Pulmonary artery endothelial cell (primary cell): ENCODE measurements at places on chromosomes 6 and 20. TPM values are rescaled to one million over a fixed set of nuclear protein-coding genes. Genes with fewer than 3 reads are reported as not detected.

GPX6 gene
- total RNA-seq: not detected in 2 replicates

CAGE1 gene
- total RNA-seq: 0.04 and 0.13 TPM in 2 replicates

COL10A1 gene
- total RNA-seq: not detected in 2 replicates

BNIP5 gene
- total RNA-seq: not detected in 2 replicates

CST8 gene
- not detected in 2 replicates for total RNA-seq

BPIFA1 gene
- not detected in 2 replicates for total RNA-seq

HAO1 gene
- total RNA-seq: 0.07 TPM in 1 of 2 replicates, not detected in the other

RPP21 gene
- 22.0 and 26.1 TPM in 2 replicates for total RNA-seq

GPLD1 gene
- 0.04 TPM in 1 of 2 replicates, not detected in the other for total RNA-seq

TCF15 gene
- 0.07 and 0.18 TPM in 2 replicates for total RNA-seq

ADGRF5 gene
- 2.0 and 20.1 TPM in 2 replicates for total RNA-seq

CYP21A2 gene
- not detected in 2 replicates for total RNA-seq

SAPCD1 gene
- 0.78 and 0.92 TPM in 2 replicates for total RNA-seq

CD164 gene
- 122 and 152 TPM in 2 replicates for total RNA-seq

PRND gene
- 1.8 TPM in 1 of 2 replicates, not detected in the other for total RNA-seq

AFG1L gene
- total RNA-seq: 1.7 and 2.5 TPM in 2 replicates

GRCh38 chr6:11514672-11515071 lies 22.9 kb upstream of the TMEM170B start:
- DNase-seq: no peak

DNA sequence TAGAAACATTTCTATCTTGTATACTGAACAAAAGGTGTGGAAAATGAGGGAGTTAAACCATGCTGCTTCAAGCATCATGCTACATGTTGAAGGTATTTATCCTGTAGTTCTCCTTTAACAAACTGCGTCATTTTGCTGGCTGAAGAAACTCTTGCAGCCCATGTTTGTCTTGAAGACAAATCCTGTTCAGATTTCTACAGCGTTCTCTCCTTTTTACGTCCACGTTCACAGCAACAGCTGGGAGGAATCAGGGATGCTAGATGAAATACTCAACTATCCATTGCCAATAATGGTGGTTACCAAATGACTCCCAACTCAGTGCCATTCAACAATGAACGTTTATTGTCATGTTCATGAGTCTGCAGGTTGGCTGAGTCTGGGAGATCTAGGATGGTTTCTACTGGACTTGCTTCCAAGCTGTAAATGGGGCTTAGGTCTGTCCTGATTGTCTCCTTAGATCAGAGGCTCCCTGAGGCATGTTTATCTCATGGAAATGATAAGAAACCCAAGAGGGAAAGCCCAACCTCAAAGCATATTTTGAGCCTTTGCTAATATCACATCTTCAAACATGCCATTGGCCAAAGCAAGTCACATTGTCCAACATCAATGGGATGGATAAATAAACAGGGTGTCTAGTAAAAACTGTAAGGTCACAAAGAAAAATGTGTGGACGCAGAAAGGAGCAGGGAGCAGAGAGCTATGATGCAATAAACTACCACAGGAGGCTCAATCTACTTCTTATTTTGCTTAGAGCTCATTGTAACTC lies 2.7 kb upstream of the PLCB1 start:
- no peak for DNase-seq

- no peak for DNase-seq
Measured at GRCh38 chr6:139846538-139847456, 472.3 kb upstream of the CITED2 start.

GRCh38 chr6:13256266-13257001 lies 71.9 kb downstream of the TBC1D7 start:
- no peak for DNase-seq

GRCh38 chr6:152018876-152019275 lies 211.4 kb downstream of the ESR1 start:
- no peak for DNase-seq

GRCh38 chr6:53090576-53090975 lies 25.4 kb downstream of the FBXO9 start:
- DNase-seq: no peak

DNA sequence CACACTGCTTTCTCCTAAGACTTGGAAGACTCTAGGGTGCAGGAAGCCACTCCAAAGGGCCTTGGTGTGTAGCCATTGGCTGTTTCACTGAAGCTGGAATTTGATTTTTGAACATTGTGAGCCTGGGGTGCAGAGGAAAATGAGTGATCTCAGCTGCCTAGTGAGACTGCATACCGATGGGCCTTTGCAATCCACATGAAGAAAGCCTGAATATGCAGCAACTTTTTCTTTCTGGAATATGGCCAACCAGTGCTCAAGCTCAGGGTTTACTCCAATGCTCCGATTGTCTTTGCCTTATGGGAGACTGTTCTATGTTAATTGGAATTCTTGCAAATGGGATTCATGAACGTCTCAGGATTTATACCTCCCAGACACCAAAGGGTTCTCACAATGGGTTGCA lies 242.6 kb downstream of the DOK5 start:
- DNase-seq: no peak

- no peak for DNase-seq
Measured at GRCh38 chr20:47295129-47295813, 61.2 kb downstream of the ZMYND8 start.

- no peak for DNase-seq
Measured at GRCh38 chr20:10115021-10115420, 80.2 kb downstream of the ANKEF1 start.

- no peak for DNase-seq
Measured at GRCh38 chr6:167120583-167120903, 2.4 kb upstream of the CCR6 start.

GRCh38 chr6:106444777-106445507 lies 84.4 kb downstream of the CRYBG1 start:
- peak; percentile 15 for DNase-seq

GRCh38 chr20:9241232-9241692 lies 172.4 kb downstream of the PLCB4 start:
- peak; percentile 30 for DNase-seq

GRCh38 chr20:19740512-19740911 lies 17.5 kb upstream of the RIN2 start:
- no peak for DNase-seq

GRCh38 chr6:53985366-53985765 lies 125.9 kb upstream of the MLIP start:
- DNase-seq: no peak

DNA sequence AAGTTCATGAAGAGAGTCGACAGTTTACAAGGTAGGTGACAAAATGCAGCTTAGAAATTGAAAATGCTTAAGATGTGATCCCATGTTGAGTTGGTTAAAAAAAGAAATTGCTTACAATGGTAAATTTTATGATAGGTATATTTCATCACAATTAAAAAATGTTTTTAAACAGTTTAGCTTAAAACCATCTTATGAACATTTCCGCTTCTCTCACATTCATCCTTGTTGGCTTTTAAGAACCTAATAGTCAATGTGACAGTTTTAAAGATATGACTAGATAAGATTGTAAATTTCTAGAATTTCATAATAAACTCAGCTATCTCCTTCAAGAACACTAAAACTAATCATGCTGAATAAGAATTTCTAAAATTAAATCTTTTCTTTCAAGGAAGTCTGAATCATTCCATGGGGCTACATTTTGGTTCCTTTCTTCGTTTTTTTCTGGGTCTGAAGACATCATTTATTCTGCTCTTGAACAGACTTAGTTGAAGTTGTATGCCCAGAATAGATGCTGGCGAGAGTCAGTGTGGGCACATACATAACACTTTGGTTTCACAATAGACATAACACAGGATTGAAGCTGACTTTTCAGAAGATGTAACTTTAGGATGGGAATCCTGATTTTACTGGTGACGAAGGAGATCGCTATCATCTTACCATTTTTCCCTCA lies 35.9 kb upstream of the LTV1 start:
- no peak for DNase-seq

- DNase-seq: no peak
Measured at GRCh38 chr6:34671367-34671766, 25.2 kb downstream of the ILRUN start.

GRCh38 chr6:121896771-121897170 lies 461.3 kb downstream of the GJA1 start:
- no peak for DNase-seq

- no peak for DNase-seq
Measured at GRCh38 chr6:139549561-139550070, 175.2 kb upstream of the CITED2 start.

DNA sequence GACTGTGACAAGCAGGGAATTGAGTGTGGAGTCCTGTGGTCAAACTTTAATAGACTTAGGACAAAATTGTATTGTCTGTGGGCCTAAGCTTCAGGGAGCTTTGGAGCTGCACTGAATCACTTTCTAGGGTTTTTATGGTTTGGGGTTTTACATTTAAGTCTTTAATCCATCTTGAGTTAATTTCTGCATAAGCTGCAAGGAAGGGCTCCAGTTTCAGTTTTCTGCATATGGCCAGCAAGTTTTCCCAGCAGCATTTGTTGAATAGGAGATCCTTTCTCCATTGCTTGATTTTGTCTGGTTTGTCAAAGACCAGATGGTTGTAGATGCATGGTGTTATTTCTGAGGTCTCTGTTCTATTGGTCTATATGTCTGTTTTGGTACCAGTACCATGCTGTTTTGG lies 113.4 kb upstream of the NXT1 start:
- DNase-seq: no peak

- no peak for DNase-seq
Measured at GRCh38 chr6:34560366-34561226, 4.5 kb upstream of the SPDEF start.

DNA sequence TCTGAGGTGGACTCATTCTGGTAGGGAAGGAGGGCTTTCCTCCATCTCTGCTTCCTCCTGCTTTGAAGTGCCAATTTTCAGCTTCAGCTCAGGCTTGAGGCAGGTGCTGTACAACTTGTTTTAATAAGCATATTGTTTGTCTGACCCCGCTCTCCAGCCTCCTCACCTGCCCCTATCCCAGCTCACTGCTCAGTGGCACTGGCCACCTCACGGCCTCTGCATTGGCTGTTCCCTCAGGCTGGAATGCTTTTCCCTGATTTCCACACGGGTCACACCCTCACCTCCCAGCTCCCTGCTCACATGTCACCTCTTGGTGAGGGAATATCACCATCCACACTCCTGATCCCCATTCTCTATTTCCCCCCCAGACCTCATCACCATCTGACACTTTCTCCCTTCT lies 14.3 kb downstream of the AARS2 start:
- DNase-seq: no peak

- DNase-seq: no peak
Measured at GRCh38 chr6:149147938-149148718, 169.4 kb upstream of the TAB2 start.

DNA sequence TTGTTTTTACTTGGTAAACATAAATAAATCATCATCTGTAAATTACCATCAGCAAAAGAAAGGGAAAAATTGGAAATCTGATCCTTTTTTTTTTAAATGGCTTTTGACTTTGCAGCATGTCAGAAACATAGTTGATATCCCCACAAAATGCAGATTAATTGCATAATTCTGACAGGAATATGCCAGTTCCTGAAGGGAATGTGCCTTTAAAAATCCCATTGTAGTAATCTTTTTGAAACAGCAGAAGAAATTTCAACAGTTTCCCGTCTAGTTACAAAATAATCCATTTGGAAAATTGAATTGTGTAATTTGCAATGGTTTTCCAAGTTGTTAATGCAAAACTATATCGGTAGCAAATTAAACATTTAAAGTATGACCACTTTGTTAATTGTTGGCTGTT lies 95.2 kb downstream of the DOK5 start:
- no peak for DNase-seq

DNA sequence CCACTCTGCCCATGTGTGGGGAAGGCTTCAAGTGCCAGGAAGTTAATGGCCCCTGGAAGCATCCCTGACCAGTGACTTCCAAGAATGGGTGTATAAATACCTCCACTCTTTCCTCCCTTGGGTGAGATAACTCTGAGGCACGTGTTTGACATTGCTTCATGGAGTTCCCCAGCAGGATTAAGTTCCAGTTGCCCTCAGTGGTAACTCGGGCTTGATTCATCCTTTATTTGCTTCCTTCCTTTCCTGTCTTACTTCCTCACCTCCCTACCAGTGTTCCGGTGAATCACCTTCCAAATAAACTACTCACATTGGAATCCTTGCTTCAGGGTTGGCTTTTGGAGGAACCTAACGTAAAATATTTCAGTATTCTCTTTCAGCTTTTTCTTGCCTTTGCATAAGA lies 84.6 kb upstream of the JAG1 start:
- peak; percentile 36 for DNase-seq

DNA sequence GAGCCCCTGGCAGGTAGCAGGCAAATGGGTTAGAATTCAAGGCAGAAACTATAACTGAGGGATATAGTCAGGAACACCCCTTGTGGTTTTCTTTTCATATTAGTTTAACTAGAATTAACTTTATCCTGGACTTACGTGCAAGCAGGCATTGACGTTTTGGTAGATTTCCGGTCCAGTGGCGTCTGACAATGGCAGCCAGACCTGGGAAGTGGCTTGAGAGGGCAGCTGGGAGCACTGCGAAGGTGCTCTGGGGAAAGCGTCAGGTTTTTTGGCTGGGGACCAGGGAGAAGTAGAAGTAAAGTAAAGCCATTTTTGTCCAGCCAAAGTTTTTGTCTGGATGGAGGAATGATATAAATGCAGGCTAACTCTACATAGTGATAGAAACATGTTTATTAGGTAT lies 8.4 kb upstream of the ACSS1 start:
- no peak for DNase-seq

- DNase-seq: no peak
Measured at GRCh38 chr6:138514860-138515540, 15.7 kb upstream of the NHSL1 start.

DNA sequence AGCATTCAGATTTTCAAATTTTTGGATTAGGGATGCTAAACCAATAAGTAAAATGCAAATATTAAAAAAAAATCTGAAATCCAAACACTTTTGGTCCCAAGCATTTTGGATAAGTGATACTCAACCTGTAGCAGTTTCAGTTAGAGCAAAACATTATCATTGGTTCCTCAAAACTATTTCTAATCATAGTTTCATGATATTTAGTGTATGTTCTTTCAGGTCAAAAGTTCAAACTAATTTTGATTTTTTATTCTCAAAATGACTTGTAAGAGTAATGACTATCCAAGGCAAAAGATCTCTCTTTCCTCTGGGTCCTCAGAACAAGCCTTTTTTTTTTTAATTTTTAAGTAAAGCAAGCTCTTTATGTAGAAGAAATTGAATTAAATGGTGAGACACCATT lies 64.0 kb upstream of the TFB1M start:
- DNase-seq: no peak

GRCh38 chr6:149508485-149508884 lies 23.7 kb upstream of the ZC3H12D start:
- DNase-seq: no peak

- no peak for DNase-seq
Measured at GRCh38 chr6:132235596-132236280, 165.5 kb downstream of the MOXD1 start.

DNA sequence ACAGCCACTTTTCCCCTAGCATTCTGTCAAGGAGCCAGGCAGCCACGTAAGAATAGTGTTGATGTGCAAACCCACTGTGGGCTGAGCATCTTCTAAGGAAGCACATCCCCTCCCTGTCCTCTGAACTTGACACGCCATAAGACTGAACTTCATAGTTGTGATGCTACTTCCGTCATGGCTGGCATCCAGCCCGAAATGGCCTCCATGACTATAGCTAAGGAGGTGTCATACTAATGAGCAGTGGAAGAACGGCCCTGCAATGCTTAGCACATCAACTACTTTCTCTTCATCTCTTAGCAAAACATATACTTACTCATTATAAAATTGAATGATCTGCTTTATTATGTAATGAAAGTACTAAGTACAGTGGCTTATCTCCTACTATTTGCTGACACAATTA lies 110.2 kb downstream of the GJA10 start:
- DNase-seq: no peak
